ENCODE measurements at places on chromosomes 13 and 19.

GRCh38 chr19:29761575-29762232 is 46.6 kb upstream of the C19orf12 start:
- no peak for DNase-seq

GRCh38 chr19:17076543-17076991 is 990 bp downstream of the MYO9B start:
- DNase-seq, result no peak

DNA sequence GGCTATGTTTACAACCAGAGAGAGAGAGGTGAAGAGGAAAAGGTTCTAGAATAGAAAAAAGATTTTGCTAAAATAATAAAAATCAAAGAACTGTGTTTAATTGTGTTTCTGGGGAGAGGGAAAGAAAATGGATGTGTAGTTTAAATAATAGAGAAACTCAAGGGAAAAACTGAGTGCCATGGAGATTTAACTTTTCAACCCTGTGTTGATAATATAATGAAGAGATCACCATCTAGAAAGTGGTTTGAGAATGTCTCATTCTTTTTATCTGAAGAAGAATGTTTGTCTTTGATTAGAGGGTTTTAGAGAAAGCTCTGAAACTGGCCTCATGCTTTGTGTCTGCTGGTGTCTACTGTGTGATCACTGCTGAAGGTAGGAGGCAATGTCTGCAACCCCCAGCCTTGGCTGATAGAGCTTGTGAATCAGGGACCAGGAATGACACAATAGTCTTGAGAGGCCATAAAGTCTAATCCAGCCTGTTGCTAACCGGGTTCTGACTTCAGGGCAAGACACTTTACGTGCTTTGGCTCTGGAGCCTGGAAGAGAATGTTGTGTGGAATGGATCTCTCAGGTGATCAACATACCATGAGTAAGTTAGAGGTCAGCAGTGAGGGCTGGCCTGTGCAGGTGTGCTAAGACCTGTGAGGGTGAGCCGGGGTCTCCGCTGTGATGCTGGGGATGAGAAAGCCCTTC is 5.4 kb downstream of the COL4A2 start:
- no peak for DNase-seq

DNA sequence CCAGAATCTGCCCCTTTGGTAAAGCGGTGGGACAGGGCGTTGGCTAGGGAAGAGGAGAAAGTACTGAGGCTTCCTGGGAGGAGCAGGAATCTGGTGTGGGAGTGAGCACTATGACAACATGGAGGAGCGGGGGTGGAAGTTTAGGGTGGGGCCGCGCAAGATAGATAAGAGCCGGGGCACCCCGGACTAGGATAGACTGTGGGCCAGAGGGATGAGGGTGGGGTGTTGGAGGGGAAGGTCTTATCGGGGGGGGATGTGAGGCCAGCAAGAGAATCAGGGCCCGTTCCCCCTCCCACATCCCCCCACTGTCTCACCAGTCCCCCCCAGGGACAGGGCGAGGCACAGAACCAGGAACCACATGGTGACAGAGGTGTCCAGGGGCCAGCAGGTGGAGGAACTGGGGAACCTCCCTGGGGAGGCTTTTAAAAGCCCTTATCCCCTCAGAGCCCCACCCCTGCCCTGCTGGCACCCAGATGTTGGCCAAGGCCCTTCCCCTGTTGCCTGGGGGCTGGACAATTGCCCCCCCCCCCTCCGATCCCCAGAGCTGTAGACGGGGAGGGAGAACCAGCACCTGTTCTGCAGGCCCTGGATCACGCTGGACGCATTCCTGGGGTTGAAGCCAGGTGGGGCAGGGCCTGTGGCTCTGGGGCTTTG is at the start of gene KLK1:
Gene KLK1 (minus strand): TSS at position 399 of the 654 bp plus-strand sequence. CDS start 39 bp downstream, at position 360.
- DNase-seq, result no peak

DNA sequence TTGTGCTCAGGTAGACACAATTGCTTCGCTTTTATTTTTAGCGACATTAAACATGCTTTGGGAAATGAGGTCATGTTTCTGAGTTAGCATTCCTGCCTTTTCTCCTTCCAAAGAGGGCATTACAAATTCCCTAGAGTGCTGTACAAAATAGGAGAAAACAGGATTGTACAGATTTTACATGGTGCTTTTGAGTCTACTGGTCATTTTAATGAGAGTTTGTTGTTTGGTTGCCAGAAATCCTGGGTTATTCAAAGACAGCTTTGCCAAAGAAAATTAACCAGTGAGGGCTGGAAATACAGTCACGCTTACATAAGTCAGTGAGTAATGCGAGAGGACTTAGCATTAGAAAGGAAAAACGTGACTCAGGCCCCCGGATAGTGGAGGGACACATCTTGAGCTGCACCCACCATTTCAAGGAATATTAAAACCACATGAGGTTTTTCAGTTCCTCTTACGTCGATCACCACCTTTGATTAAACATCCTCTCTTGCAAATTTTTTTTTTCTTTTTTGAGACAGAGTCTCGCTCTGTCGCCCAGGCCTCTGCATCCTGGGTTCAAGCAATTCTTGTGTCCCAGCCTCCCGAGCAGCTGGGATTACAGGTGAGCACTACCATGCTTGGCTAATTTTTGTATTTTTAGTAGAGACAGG is 55.4 kb downstream of the SACS start:
- peak; percentile 22 for DNase-seq

DNA sequence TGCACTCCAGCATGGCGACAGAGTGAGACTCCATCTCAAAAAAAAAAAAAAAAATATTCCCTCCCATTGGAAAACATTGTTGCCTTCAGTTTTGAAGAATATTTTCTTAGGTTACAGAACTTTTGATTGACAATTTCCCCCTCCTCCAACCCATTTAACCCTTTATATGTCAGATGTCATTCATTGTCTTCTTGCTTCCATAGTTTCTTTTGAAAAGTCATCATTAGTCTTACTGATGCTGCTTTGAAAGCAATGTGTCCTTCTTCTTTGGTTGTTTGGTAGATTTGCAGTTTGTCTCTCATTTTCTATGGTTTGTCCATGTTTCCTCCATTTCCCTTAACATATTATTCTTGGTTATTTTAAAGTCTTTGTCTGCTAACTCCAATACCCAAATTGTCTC is 25.4 kb downstream of the ZNF558 start:
- DNase-seq, result no peak

- DNase-seq, result no peak
Measured at GRCh38 chr13:65943708-65944107, 1286.4 kb downstream of the PCDH9 start.

DNA sequence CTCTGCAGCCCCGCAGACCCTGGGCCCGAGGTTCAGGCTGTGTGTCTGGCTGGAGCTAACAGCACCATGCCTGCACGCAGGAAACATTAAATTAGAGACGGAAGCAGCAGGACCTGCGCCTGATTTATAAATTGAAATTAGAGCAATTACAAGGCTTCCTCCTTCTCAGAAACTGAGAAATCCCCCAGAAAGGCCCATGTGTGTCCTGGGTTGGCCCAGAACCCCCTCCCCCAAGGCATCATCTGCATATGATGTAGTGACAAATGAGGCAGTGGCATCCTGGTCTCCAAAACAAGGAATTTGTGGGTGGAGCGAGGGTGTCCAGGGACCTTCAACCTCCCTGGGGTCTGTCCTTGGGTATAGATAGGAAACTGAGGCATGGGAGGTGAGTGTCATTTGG is 27.2 kb upstream of the SEMA6B start:
- no peak for DNase-seq

DNA sequence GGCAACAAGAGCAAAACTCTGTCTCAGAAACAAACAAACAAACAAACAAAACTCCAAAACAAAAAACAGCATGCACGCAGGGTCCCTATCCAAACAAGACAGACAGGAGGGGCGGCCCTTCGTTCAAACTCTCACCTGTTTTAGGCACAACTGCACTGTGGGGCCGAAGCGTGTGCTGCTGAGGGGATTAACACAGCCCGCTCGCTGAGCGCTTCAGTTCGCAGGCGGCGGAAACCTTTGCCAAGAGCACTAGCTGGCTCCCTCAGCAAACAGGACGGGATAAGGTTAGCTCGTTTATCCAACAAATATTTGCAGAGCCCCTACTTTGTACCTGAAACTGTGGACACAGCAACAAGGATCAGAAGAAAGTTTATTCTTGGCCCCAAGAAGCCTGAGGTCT is 1.6 kb upstream of the ADPRHL1 start:
- no peak for DNase-seq

- no peak for DNase-seq
Measured at GRCh38 chr13:59424661-59425060, 739.1 kb downstream of the DIAPH3 start.

DNA sequence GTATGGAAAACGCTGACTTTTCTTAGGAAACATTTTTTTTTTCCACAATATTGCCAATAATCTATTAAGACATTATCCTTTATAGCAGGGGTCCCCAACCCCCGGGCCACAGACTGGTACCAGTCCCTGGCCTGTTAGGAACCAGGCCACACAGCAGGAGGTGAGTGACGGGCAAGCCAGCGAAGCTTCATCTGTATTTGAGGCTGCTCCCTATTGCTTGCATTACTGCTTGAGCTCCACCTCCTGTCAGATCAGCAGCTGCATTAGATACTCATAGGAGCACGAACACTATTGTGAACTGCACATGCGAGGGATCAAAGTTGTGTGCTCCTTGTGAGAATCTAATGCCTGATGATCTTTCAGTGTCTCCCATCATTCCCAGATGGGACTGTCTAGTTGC is 793.7 kb downstream of the SLITRK5 start:
- DNase-seq, result no peak

DNA sequence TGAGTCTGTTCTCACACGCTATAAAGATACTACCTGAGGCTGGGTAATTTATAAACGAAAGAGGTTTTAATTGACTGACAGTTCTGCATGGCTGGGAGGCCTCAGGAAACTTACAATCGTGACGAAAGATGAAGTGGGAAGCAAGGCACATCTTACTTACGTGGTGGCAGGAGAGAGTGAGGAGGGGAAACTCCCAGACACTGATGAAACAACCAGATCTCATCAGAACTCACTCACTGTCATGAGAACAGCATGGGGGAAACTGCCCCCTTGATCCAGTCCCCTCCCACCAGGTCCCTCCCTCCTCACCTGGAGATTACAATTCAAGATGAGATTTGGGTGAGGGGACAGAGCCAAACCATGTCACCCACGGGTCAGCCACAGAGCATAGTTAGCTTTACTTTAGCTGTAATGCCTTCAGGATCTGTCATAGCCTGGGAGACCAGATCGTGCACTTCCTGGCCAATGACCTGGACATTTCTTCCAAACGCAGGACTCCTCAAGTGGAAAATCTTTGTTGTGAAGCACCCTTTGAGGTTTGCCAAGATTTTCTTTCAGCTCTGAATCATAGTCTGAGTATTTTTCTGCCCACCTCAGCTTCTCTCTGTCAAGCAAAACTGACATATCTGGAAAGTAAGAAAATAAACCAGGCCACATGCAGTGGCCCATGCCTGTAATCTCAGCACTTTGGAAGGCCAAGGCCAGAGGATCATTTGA is 25.2 kb upstream of the HIF3A start:
- no peak for DNase-seq

- DNase-seq, result no peak
Measured at GRCh38 chr13:50993934-50994333, 84.3 kb downstream of the RNASEH2B start.

DNA sequence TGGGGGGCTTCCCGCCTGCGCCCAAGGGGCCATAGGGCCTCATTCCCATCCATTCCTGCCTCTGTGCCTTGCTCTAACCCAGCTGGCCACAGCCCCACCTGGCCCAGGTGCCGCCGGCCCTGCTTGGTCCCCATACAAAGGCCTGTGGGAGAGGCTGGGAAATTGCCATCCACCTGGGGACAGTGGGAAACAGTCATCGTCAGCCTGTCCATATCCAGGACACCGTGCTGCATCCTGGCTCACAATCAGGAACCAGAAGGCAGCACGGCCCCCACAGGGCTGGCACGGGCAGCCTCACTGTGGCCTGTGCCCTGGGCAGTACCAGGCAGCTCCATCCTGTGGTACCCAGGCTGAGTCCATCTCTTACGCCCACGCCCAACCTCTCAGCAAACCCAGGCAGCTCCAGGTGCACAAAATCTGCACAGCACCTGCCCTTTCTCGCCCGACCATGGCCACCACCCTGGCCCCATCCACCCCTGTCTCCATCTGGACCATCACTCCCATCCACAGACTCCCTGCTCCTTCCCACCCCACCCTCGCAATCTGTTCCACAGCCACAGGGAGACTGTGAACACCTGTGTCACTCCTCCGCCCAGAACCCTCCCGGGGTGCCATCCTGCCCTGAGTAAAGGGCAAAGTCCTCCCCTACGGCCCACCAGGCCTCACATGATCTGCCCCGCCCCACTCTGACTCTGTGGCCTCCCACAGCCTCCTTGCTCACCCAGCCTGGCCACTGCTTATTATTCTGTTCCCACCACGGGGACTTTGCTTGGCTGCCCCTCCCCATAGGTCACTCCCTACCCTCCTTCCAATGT is 21.1 kb upstream of the FBXO27 start:
- no peak for DNase-seq

DNA sequence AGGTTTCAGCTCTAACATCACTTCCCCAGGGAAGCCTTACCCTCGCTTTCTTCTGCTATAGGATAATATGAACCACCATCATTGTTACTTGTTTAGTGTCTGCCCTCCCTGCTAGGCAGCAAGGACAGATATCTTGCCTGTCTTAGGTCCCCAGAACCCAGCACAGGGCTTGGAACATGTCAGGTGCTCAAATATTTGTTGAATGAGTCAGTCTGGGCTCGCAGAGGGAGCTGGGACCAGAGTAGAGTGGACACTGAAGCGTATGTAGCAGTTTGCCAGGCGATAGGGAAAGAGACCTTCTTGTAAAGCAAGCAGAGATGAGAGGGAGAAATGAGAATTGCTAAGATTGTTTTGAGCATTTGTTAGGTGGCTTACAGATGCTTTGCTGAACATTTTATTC is 11.7 kb downstream of the BCKDHA start:
- DNase-seq, result no peak

GRCh38 chr13:68551701-68552522 is 1321.8 kb upstream of the PCDH9 start:
- DNase-seq, result no peak
